AG09319 (cell line): ENCODE measurements at places on chromosomes 2 and 18.

GRCh38 chr18:68104036-68104435, 587.5 kb upstream of the DSEL start:
- no peak for DNase-seq

GRCh38 chr2:194867328-194867727, 789.7 kb upstream of the SLC39A10 start:
- DNase-seq: no peak

DNA sequence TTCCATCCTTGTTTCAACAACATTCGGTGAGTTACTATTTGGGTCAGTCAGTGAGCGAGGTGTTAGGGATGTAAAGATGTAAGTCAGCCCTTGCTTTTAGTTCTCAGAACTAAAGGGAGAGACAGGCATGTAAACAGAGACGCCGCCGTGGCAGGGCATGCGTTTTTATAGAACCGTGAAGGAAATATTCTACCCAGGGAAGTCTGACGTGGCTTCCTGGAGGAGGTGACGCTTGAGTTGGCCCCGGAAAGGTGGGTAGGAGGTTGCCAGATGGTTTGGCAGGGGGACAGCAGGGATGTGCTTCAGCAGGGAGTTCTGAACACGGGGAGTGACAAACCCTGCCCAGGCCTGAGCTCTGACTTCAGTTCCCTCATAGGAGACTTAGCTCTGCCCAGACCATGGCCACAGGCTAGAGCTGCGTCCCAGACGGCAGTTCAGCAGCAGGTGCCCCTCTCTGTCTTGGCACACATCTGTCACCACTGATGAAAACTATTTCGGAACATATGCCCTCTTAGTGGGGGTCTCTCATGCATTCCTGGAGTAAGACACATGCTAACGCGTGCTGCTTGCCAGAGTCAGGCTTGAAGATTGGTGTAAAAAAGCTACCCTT, 23.4 kb upstream of the RPL31 start:
- no peak for DNase-seq

GRCh38 chr2:85243101-85244072, 84.4 kb downstream of the TGOLN2 start:
- no peak for DNase-seq

DNA sequence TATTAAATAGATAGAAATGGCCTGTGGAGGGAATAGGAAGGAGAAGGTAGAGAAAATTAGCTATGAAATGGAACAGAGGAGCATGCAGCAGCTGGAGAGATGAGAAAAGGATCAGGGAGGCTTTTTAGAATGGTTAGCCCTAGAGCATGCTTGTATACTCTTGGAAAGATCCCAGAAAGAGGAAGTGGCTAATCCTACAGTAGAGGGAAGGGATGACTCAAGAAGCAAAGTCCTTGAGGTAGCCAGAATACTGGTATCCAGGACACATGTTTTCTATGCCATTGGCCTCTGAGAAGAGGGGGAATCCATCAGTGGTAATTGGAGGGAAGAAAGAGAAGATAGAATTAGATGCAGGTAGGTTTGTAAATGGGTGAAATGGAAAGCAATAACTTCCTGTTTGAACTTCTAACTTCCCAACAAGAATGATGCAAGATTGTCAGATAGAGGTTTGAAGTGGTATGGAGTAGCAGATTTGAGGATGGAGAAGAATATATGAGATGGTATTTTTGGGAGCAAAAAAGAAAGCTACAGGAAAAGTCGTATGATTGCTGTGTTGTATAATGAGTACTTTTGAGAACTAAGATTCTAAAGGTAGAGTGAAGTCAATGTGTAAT, 17.1 kb upstream of the OSBPL6 start:
- no peak for DNase-seq

DNA sequence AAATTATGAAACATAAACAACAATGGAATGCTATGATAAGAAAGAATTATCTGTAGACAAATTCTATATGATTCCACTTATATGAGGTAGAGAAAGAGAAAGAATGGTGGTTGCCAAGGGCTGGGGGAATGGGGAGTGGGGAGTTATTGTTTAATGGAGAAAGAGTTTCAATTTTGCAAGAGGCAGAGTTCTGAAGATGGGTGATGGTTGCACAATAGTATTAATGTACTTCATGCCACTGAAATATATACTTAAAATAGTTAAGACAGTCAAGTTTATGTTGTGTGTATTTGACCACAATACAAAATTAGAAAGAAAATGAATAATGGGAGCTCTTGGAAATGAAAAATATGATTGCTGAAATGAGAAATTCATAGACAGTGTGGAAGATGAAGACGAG, 22.6 kb upstream of the FAM117B start:
- DNase-seq: no peak

GRCh38 chr2:50564766-50565165, 467.2 kb downstream of the NRXN1 start:
- no peak for DNase-seq

DNA sequence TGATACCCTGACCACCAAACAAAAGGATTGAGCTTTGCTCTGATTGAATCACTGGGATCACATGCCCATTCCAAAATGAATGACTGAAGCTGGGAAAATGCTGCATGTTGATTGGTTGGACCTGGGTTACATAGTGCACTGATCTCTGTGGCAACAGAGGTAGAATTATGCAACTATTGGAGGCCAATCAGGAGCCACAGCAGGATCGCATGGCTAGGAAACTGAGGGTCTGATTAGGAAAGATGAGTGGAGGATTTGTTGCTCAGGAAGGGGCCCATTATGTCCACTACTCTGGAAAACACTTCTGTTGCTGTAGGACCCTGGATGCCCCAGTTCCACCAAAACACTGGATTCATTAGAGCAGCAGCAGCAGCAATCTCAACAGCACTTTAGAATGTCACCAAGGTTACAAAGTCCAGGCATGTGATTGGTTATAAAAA, 25.9 kb upstream of the SGPP2 start:
- DNase-seq: no peak

DNA sequence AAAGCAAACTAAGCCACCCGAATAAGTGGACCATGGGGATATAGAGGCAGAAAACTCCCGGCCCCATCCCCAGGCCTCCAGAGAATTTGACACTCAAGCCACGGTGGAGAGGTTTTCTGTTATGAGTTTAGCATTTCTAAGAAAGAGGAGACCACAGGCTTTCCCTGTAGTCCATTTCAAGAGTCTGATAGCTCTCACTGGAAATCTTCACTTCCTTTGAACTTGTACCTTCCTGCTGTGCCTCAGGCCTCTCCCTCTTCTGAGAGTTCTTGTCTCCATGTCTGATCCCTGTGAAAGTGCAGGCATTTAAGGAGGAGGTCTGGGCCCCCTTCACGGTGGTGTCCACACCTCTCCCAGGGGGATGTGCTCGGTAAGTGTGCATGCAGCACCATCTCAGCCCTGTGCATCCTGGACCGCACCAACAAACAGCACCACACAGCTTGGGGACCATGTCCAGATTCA, 113.7 kb downstream of the BCL2 start:
- DNase-seq: no peak

DNA sequence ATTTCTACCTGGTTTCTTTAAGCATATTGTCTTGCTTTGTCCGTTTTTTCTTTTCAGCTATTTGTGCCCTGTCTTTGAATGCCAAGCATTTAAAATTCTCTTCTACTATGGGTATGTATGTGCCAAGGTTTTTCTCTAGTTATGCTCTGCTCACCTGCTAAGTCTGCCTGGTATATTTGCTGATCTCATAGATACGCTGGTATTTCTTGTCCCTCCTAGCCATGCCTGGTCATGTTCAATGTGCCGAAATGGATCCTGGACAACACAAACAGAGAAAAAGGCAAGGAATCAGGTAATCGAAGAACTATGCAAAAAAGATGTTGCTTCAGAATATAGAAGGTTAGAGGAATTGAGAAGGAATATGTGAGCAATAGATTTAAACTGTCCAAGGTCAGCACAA, 14.9 kb upstream of the KDM3A start:
- no peak for DNase-seq

GRCh38 chr2:44623622-44624351, 262.0 kb downstream of the CAMKMT start:
- DNase-seq: no peak

DNA sequence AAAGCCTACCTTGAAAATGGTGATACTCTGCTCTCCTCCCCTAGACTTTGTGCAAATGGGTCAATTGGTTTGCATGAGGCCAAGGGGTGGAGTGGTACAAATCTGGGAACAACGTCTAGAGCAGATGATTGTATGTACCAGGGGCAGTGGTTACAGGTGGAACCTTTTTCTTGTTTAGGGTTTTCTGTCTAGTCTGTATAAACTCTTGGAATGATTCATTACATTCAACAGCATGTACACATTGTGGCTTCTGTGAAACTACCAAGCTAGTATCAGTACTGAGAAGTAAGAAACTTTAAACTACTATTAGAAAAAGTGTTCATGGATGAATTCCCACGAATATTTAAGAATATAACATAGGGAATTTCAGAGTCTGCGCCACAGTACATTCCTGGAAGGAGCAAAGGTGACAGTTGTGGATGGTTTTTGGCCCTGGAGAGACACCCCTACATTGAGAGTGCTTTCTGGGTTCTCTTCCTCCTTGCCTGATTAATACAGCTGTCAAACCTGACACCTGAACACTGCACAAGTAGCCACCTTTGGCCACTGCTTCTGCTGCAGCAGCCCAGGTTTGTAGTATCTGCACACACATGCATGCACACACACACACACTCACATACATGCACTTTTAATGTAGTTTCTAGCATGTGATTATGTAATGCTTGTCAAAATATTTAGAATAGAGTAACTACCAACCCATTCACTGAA, 30.0 kb downstream of the CFAP221 start:
- no peak for DNase-seq

- no peak for DNase-seq
Observed at GRCh38 chr18:6781142-6781714, 51.7 kb downstream of the ARHGAP28 start.

GRCh38 chr2:238254095-238254723, 14.4 kb upstream of the HES6 start:
- no peak for DNase-seq

GRCh38 chr2:138060301-138060635, 96.0 kb downstream of the HNMT start:
- peak; percentile 37 for DNase-seq

DNA sequence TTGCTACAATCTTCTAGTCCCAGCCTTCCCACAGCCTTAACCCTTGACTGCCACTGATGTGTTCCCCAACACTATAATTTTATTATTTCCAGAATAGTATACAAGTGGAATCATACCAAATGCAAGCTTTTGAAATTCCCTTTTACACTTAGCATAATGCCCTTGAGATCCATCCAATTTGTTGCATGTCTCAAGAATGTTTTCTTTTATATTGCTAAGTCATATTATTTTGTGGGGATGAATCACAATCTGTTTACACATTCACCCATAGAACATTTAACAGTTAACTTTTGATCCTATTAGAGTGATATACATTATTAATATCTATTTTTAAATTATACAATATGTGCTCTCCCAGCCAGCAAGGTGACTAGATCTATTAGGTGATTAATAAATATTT, 74.3 kb upstream of the KYNU start:
- no peak for DNase-seq

GRCh38 chr18:69774831-69775230, 172.8 kb downstream of the CD226 start:
- DNase-seq: peak; percentile 4

GRCh38 chr2:148680462-148680861, 35.9 kb downstream of the EPC2 start:
- no peak for DNase-seq

DNA sequence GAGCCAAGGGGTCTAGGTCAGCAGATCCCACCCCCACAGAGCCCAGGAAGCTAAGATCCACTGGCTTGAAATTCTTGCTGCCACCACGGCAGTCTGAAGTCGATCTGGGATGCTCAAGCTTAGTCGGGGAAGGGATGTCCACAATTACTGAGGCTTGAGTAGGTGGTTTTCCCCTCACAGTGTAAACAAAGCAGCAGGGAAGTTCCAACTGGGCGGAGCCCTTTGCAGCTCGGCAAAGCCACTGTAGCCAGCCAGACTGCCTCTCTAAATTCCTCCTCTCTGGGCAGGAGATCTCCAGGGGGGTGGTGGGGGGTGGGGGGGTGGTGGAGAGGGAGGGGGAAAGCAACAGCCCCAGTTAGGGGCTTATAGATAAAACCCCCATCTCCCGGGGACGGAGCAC, 419.5 kb downstream of the NUP35 start:
- no peak for DNase-seq

- DNase-seq: no peak
Observed at GRCh38 chr18:70324897-70325296, 36.1 kb downstream of the SOCS6 start.

DNA sequence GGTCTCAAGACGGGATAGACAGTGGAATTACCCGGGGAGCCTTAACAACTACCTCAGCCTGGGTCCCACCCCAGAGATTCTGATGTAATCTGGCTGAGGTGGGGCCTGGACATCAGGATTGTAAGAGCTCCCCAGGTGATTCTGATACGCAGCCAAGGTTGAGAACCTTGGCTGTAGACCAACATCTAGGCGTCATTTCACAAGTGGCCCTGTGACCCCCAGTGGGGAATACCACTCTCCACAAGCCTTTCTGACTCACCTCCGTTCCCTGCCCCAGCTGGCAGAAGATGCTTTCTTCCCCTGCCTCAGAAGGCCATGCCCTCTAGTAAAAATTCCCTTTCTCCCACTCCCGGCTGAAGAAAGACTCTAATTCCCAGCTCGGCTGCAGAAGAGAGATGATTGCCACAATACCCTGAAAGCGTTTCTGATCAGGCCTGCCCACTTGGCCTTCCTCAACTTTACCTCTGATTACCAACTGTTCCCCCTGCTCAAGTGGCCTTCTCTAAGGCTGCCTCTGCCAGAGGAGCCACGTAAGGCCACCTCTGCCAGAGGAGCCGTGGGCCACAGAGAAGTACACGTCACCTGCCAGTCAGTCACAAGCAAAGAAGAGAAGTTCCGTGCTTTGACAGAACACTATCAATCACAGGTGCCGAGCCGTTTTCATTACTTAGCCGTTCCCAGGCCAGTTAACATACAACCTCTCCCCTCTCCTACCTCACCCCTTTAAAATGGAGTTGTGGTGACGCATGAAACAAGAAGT, 116.8 kb upstream of the PKDCC start:
- no peak for DNase-seq

DNA sequence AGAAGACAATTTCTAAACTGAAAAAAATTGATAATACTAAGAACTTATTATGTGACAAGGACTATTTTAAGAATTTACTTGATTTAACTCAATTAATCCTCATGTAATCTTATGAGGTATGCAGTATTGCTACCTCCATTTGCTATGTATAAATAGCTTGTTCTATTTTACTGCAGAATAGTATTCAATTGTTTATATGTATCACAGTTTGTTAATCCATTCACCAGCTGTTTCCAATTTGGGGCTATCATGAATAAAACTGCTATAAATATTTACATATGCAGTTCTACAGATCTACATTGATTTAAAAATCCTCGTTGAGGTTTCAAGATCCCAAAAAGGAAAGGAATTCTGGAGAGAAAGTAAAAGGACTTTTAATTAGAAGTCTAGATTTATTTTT, 54.8 kb upstream of the DOCK10 start:
- DNase-seq: peak; percentile 72

GRCh38 chr2:64374686-64375085, 79.3 kb upstream of the LGALSL start:
- DNase-seq: no peak

DNA sequence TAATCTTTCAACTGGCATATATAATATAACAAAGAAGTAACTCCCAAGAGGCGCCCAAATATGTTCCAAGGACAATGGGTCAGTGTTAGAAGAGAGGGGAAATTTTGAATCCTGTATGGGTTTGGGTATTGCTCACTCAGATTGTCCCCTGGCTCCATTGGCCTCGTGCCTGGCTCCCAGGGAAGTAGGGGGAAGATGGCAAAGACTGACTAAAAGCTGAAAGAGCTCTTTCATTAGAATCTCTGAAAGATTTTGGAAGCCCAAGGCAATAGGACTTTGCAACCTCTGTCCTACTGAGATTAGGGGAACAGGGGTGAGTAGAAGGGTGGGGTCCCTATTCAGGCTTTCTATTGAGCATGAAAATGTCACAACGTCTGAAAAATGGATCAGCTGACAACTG, 1272.8 kb upstream of the ZEB2 start:
- no peak for DNase-seq
